Activated T-cell treated with anti-CD3 and anti-CD28 coated beads, Interleukin-2, amount 50 U/mL, for 72 hours (primary cell): ENCODE measurements at places on chromosomes 7 and 10. TPM values are rescaled to one million over a fixed set of nuclear protein-coding genes. Genes with fewer than 3 reads are reported as not detected.
A peak's percentile ranks its signal among the peaks of the same experiment; 100 is the strongest.

CFAP46 gene
- 0.16 TPM for total RNA-seq

DNA sequence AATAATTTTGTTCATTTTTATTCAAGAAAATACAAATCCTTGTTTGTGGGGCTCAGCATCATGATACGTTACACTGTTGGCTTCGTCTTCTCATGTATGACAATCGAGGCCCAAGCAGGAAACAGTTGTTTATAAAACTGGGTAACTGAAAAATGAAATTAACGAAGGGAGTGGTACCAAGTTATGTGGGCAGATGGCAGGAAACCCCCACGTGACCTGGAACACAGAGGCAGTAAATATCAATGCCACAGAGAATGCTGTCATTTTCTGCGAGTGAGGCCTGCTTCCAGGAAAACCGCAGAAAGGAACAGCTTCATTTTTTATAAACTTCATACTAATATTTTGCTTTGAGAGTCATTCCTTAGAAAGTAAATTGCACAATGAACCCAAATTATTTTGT, 201.0 kb upstream of the ADARB2 start:
- H3K27ac ChIP-seq, result no peak overlapping the region
- H3K36me3 ChIP-seq, result no peaks in the 10 kb centered on the region
- no peak for DNase-seq
- H3K27me3 ChIP-seq, result no peaks in the 10 kb centered on the region

GRCh38 chr10:62625484-62625883, 179.0 kb upstream of the ADO start:
- peaks cover 7% of the 10 kb centered on the region for H3K27me3 ChIP-seq
- peaks cover 16% of the 10 kb centered on the region for H3K4me1 ChIP-seq
- H3K36me3 ChIP-seq, result no peaks in the 10 kb centered on the region
- no peak overlapping the region for H3K27ac ChIP-seq

- no peaks in the 10 kb centered on the region for H3K27me3 ChIP-seq
- peaks cover 71% of the 10 kb centered on the region for H3K4me1 ChIP-seq
- DNase-seq, result peak; percentile 72
- H3K36me3 ChIP-seq, result peaks cover 2% of the 10 kb centered on the region
- H3K27ac ChIP-seq, result peak overlapping the region; percentile 92
- peak overlapping the region; percentile 80 for H3K4me3 ChIP-seq
Measured at GRCh38 chr10:119301397-119301796, 94.0 kb downstream of the GRK5 start.

- H3K27ac ChIP-seq, result no peak overlapping the region
- H3K4me3 ChIP-seq, result no peak overlapping the region
- peaks cover 6% of the 10 kb centered on the region for H3K36me3 ChIP-seq
- no peaks in the 10 kb centered on the region for H3K4me1 ChIP-seq
- DNase-seq, result no peak
Measured at GRCh38 chr7:113267885-113268284, 149.5 kb upstream of the SMIM30 start.

DNA sequence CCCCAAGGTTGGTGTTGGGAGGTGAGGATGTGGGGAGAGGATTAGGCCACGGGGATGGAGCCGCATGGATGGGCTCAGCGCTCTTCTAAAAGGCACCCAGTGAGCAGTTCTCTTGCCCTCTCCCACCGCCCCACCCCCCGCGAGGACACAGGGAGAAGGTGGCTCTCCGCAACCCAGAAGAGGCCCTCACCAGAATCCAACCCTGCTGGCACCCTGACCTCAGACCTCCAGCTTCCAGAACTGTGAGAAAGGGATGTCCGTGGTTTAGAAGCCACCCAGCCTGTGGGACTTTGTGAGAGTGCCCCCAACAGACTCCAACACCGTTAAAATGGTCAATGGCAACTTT, 242.8 kb upstream of the PPP2R2D start:
- H3K36me3 ChIP-seq, result no peaks in the 10 kb centered on the region
- H3K27ac ChIP-seq, result no peak overlapping the region
- no peak for DNase-seq
- no peaks in the 10 kb centered on the region for H3K4me1 ChIP-seq

DNA sequence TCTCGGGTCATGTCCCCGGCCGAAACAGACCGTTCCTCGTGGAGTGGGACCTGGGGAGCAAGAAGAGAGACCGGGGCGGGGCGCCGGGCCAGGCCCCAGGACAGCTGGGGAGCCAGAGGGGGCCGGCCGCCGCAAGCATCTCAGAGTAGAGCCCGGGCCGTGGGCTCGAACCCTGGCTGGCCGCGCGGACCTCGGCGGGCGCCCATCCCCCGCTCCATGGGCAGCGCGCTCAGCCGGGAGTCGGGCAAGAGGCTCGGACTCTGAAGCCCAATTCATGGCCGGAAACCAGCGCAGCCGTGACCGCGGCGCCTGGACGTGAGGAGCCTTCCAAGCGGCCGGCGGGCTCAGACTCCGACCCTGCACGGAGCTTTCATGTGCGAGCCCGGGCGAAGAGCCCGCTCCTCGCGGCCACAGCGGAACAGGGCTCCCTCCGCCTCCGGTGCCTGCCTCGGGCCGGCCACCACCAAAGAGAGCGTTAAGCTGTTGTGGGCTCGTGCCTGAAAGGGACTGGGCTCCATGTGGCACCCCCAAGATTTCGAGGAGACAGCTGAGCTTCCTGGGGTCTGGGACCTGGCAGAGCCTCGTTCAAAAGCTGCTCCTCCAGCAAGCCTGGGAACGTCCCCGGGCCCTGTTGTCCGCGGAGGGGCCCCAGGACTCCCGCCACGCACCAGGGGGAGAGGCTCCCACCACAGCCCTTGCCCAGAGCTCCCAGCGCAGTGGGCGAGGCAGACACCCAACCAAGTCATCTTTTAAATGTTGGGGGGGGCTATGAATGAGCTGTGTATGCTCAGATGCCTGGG, 757 bp upstream of the GRID1 start:
- H3K27me3 ChIP-seq, result peaks cover 62% of the 10 kb centered on the region
- H3K36me3 ChIP-seq, result peaks cover 2% of the 10 kb centered on the region

DNA sequence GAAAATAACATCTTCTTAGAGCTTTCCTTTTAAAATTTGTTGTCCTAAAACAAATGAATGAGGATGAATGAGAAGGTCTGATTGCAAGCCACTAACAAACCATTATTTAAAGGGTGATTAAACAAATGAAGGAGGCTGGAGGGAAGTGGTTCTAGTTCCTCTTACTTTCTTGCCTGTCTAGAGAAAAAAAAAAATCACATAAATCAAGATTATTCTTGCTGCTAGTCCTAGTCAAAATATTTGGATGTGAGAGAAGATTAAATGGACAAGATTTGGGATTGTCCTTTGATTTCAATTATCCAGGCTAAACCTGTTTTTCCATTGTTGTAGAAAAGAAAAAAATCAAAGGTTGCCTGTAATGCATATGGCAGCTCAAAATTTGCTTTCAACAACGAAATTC, 3.3 kb downstream of the SKAP2 start:
- peaks cover 64% of the 10 kb centered on the region for H3K27me3 ChIP-seq
- H3K4me1 ChIP-seq, result peaks cover 35% of the 10 kb centered on the region
- H3K27ac ChIP-seq, result no peak overlapping the region
- H3K36me3 ChIP-seq, result peaks cover 3% of the 10 kb centered on the region
- H3K4me3 ChIP-seq, result no peak overlapping the region
- no peak for DNase-seq
